ENCODE measurements at places on chromosomes 1 and 21.

- H3K27ac ChIP-seq = no peak overlapping the region
- no peak overlapping the region for H3K4me3 ChIP-seq
- no peak for DNase-seq
- peaks cover 17% of the 10 kb centered on the region for H3K4me1 ChIP-seq
- peaks cover 30% of the 10 kb centered on the region for H3K36me3 ChIP-seq
- H3K27me3 ChIP-seq = no peaks in the 10 kb centered on the region
Observed at GRCh38 chr1:228148935-228149405, 760 bp upstream of the GJC2 start.

- peaks cover 6% of the 10 kb centered on the region for H3K27me3 ChIP-seq
- H3K4me1 ChIP-seq = no peaks in the 10 kb centered on the region
- H3K27ac ChIP-seq = no peak overlapping the region
- no peaks in the 10 kb centered on the region for H3K36me3 ChIP-seq
Observed at GRCh38 chr1:77292551-77292950, 10.7 kb downstream of the AK5 start.

DNA sequence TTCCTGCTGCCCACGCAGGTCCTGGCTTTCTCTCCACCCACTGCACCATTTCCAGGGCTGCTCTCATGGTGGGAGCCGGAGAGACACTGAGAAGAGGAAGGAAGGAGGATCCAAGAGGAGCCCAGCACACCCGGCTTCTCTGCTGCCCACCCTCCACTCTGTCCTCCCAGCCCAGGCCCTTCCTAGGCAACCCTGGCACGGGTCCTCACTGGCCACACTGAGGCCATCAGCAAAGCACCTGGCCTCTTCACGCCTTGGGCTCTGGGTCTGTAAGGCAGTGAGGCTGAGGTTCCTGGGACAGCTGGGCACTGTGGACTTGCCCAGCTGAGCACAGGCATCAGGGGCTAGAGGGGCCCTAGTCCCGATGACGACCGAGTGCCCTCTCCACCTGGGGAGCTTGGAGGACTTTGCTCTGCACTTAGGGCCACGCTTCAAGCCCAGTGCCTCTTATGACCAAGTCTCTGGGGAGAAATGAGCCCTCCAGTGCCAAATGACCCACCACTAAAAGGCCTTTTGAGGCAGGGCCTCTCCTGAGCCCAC is 43.1 kb downstream of the PDE9A start:
- H3K27me3 ChIP-seq = peaks cover 4% of the 10 kb centered on the region
- H3K36me3 ChIP-seq = no peaks in the 10 kb centered on the region
- H3K27ac ChIP-seq = no peak overlapping the region
- H3K4me1 ChIP-seq = no peaks in the 10 kb centered on the region
- no peak for DNase-seq

DNA sequence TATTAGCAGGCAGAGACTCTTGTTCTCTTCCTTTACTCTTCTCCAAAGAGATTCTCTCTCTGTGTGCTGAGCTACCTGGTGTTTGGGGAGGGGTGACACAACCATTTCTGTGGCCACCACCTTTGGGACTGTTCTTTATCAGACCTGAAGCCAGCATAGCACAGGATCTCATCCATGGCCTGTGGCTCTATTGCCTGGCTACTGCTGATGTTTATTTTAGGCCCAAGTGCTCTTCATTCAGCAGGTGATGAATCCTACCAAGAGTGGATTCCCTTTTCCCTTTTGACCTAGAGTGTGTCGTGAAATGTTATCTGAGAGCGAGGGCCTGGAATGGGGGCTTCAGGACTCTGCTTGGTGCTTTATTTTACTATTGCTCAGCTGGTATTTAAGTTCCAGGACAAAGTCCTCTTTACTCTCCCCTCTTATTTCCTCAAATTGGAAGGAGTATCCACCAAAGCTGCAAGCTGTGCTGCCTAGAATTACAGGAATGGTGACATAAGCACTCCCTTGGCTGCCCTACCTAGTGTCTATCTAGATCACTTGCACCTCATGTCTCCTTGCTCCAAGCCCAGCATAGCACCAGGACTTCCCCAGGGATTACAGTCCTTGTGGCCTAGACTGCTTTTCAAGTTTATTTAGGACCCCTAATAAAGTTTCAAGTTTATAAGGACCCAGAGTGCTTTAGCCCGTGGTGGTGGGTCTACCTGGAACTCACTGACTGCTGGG is 94.7 kb upstream of the GPR52 start:
- peaks cover 31% of the 10 kb centered on the region for H3K4me1 ChIP-seq
- H3K36me3 ChIP-seq = peaks cover 9% of the 10 kb centered on the region
- no peak overlapping the region for H3K4me3 ChIP-seq
- no peak for DNase-seq
- no peaks in the 10 kb centered on the region for H3K27me3 ChIP-seq

DNA sequence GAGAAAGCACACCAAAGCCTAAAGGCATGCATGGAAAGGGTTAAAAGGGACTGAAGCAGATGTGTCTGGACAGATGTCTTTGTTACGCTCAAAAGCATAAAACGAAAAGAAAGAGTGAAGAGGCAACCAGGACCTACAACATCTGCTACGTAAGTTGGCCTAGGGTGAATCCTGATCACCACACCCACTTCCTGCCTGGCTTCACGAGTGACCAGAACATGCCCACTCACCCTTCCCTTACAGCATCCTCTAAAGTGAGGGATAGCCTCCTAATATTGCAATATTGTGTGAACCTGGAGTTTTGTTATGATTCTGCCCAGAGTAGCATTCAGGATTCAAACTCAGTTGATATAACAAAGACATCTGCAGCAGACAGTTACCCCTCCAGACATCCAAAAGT is 10.6 kb upstream of the OLIG2 start:
- DNase-seq = no peak
- H3K4me1 ChIP-seq = peaks cover 13% of the 10 kb centered on the region
- H3K4me3 ChIP-seq = no peak overlapping the region
- H3K27ac ChIP-seq = no peak overlapping the region
- H3K36me3 ChIP-seq = no peaks in the 10 kb centered on the region
- H3K27me3 ChIP-seq = peaks cover 100% of the 10 kb centered on the region

DNA sequence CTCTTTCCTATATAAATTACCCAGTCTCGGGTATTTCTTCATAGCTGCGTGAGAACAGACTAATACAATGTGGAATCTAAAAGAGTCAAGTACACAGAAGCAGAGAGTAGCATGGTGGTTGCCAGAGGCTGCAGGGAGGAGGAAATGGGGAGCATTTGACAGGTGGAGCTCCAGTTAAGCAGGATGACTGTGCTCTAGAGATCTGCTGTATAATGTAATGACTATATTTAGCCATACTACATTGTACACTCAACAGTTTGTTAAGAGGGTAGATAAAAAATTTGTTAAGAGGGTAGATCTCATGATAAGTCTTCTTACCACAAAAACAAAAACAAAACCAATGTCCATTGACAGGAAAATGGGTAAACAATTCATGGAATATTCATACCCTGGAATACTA is 82.1 kb downstream of the MT1HL1 start:
- peaks cover 2% of the 10 kb centered on the region for H3K36me3 ChIP-seq
- H3K4me1 ChIP-seq = no peaks in the 10 kb centered on the region
- H3K27ac ChIP-seq = no peak overlapping the region
- no peak for DNase-seq
- H3K4me3 ChIP-seq = no peak overlapping the region

GRCh38 chr1:215617979-215618378 is 50.9 kb downstream of the KCTD3 start:
- no peak for DNase-seq
- no peak overlapping the region for H3K27ac ChIP-seq
- H3K36me3 ChIP-seq = peaks cover 5% of the 10 kb centered on the region
- no peaks in the 10 kb centered on the region for H3K27me3 ChIP-seq

GRCh38 chr1:200887036-200887435 is 7.7 kb upstream of the INAVA start:
- H3K36me3 ChIP-seq = peaks cover 8% of the 10 kb centered on the region
- peaks cover 4% of the 10 kb centered on the region for H3K27me3 ChIP-seq
- peaks cover 59% of the 10 kb centered on the region for H3K4me1 ChIP-seq
- DNase-seq = no peak
- no peak overlapping the region for H3K4me3 ChIP-seq

DNA sequence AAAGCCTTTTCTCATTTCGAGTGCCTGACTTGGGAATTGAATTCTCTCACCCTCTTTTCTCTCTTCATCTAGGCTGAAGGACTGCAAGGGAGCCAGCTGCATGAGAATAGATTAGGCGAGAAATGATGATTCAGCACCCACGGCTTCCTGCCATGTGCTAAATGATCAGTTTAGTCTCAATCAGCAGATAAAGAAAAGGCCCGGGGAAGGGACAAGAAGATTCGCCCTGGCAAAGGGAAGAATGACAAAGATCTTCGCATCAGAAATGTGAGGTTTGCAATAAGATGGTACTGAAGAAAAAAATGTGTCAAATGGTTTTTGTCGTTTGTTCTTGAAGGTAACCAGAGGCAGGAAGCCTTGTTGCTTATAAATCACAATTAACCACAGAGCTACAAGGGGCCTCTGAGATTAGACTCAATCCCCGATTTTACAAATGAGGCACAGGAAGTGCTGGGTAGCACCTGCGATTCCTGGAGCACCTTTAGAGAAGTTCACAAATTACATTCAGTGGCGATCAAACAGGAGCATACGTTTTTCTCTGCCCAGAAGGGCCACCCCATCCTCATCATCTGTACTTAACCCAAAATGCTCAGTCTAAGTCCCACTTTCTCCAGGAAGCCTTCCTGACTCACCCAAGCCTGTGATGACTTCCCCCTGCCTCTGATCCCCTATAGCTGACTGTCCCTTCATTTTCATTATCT is 183.4 kb downstream of the ZNF281 start:
- H3K27ac ChIP-seq = peak overlapping the region; percentile 19
- peak overlapping the region; percentile 23 for H3K4me3 ChIP-seq
- DNase-seq = no peak
- H3K36me3 ChIP-seq = no peaks in the 10 kb centered on the region

DNA sequence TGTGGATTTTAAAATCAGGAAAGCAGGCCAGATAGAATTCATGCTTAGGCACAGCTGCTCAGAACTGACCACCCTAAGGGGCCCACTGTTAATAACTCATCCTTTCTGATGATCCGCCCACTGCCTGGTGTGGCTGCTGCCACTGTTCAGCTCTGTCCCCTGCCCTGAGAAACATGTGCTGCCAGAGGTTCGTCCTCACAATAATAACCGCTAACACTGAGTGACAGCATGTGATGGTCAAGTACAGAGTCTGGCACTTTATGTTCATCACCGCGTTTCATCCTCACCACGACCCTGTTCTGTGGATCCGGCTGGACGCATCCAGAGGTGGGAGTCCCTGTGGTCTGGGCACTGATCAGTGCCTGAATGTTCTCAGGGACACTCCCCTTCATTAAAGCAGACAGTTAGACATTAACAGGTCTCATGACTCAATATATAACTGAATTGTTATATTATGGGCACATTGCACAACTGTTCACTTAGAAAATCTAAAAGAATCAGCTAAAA is 108.6 kb downstream of the SIM2 start:
- DNase-seq = no peak
- H3K4me1 ChIP-seq = no peaks in the 10 kb centered on the region
- H3K27ac ChIP-seq = no peak overlapping the region
- no peaks in the 10 kb centered on the region for H3K27me3 ChIP-seq
- H3K36me3 ChIP-seq = peaks cover 7% of the 10 kb centered on the region

DNA sequence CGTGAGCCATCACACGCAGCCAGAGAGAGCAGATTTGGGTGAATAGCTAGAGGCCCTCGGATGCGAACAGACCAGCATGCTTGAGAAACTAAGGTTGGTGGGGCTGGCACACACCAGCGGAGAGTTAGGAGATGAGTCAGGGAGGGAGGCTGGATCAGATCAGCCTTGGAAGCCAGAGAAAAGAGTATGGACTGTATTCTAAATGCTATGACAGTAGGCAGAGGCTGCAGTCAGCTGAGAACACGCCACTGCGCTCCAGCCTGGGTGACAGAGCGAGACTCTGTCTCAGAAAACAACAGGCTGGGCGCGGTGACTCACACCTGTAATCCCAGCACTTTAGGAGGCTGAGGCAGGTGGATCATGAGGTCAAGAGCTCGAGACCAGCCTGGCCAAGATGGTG is 4.0 kb upstream of the PLEKHM2 start:
- H3K27ac ChIP-seq = no peak overlapping the region
- H3K27me3 ChIP-seq = no peaks in the 10 kb centered on the region
- H3K4me3 ChIP-seq = no peak overlapping the region

- H3K4me3 ChIP-seq = no peak overlapping the region
- DNase-seq = no peak
- peaks cover 10% of the 10 kb centered on the region for H3K27me3 ChIP-seq
- peaks cover under 1% of the 10 kb centered on the region for H3K36me3 ChIP-seq
- no peak overlapping the region for H3K27ac ChIP-seq
- no peaks in the 10 kb centered on the region for H3K4me1 ChIP-seq
Observed at GRCh38 chr1:211928290-211928801, 97.8 kb upstream of the LPGAT1 start.

DNA sequence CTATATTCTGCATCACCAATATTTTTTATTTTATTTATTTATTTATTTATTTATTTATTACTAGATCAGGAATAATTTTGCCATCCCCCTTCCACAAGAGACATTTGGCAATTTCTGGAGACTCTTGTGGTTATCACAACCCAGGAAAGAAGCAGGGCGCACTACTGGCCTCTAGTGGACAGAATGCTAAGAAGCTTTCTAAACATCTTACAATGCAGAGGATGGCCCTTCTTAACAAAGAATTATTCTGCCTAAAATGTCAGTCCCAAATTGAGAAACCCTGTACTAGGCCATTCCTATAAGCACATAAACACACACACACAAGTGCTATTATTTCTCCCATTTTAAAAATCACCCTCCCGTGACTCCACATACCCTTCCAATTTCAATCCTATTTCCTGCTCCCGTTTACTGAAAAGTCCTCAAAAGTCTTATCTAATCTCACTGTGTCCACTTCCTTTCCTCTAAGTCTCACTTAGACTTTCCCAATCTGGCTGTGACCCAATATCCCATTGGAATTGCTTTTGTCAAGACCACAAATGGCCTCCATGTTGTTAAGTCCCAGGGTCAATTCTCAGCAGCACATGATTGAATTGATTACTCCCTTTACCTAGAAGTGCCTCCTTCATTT is 43.7 kb upstream of the RNF11 start:
- H3K4me1 ChIP-seq = no peaks in the 10 kb centered on the region
- H3K27ac ChIP-seq = no peak overlapping the region
- peak; percentile 28 for DNase-seq
- no peak overlapping the region for H3K4me3 ChIP-seq
- H3K27me3 ChIP-seq = no peaks in the 10 kb centered on the region

DNA sequence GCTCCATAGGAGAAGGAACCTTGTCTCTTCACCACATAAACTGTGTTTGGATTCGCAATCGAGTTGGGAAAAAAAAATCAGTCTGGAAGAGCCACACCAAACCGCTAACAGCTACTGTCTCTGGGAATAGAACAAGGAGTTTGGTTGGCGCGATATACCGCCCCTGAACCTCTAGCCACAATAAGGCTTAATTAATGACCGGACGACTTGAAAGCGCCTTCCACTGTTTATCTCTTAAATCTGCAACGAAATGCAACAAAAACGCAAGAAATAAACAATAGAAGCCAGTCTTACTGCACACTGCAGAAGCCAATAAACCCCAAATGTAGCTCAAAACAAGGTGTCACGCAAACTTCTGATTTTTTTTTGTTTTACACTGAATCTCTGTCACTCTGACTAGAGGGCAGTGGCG is 10.9 kb downstream of the BTBD19 start:
- peak overlapping the region; percentile 92 for H3K4me3 ChIP-seq
- peaks cover 54% of the 10 kb centered on the region for H3K4me1 ChIP-seq
- H3K27ac ChIP-seq = peak overlapping the region; percentile 100
- DNase-seq = no peak
- H3K27me3 ChIP-seq = no peaks in the 10 kb centered on the region
- peaks cover 17% of the 10 kb centered on the region for H3K36me3 ChIP-seq
